A549 treated with dexamethasone at 1 μM for 4 hours (cell line): ENCODE measurements at places on chromosomes 12 and 14. TPM values are rescaled to one million over a fixed set of nuclear protein-coding genes. Genes with fewer than 3 reads are reported as not detected.

The STK38L gene
- total RNA-seq = 10.1 to 16.5 TPM (median 11.3 TPM) in 5 replicates

The VRTN gene
- total RNA-seq = 0.08 TPM in 1 of 5 replicates, not detected in the others

The RAPGEF3 gene
- total RNA-seq = 0.51 to 0.72 TPM (median 0.60 TPM) in 5 replicates

The DLK1 gene
- 0.16 to 0.36 TPM (median 0.31 TPM) in 5 replicates for total RNA-seq

The HOXC4 gene
- total RNA-seq = 2.4 to 3.6 TPM (median 3.3 TPM) in 5 replicates

The ACOT6 gene
- total RNA-seq = not detected in 5 replicates

The IGFBP6 gene
- total RNA-seq = 171 to 218 TPM (median 205 TPM) in 5 replicates

The C12orf43 gene
- 21.1 to 26.0 TPM (median 22.9 TPM) in 5 replicates for total RNA-seq

The STYK1 gene
- 0.11 to 0.51 TPM (median 0.20 TPM) in 5 replicates for total RNA-seq

The RNASE12 gene
- total RNA-seq = not detected in 5 replicates

The RPS6KL1 gene
- 0.17 to 0.56 TPM (median 0.41 TPM) in 5 replicates for total RNA-seq

The KLRG1 gene
- total RNA-seq = 1.1 to 2.0 TPM (median 1.5 TPM) in 5 replicates

The GPR135 gene
- total RNA-seq = 0.51 to 1.1 TPM (median 0.86 TPM) in 5 replicates

The IKZF4 gene
- total RNA-seq = 2.3 to 2.9 TPM (median 2.8 TPM) in 5 replicates

The CYP27B1 gene
- 1.2 to 2.9 TPM (median 2.2 TPM) in 5 replicates for total RNA-seq

The CLEC9A gene
- not detected in 5 replicates for total RNA-seq

The A2M gene
- total RNA-seq = 0.05 to 0.23 TPM (median 0.11 TPM) in 5 replicates

The PTGDR gene
- total RNA-seq = not detected in 5 replicates

The CRIP1 gene
- total RNA-seq = 1,663 to 1,896 TPM (median 1,802 TPM) in 5 replicates

The SLC25A47 gene
- total RNA-seq = not detected in 5 replicates

The L3HYPDH gene
- total RNA-seq = 31.4 to 38.2 TPM (median 35.2 TPM) in 5 replicates
